ENCODE measurements at places on chromosomes 11 and 22.

DNA sequence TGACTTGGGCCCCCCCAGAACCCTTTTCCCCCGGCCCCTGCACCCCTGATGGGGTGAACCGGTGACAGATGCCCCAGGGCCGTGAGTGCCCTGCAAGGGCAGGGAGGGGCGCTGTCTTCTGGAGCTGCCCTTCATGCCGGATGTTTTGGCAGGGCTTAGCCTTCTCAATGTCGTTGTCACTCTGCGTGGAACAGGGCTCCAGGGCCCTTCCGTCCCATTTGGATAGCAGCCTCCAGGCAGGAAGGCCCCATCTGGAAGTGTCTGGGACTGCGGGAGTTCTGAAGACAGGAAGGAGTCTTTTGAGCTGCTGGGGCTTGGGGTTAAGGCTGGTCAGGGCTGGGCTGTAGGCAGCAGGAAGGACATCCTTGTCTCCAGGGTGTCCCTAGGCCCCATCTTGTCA, 4.6 kb downstream of the FRMD8 start:
- no peak for DNase-seq

DNA sequence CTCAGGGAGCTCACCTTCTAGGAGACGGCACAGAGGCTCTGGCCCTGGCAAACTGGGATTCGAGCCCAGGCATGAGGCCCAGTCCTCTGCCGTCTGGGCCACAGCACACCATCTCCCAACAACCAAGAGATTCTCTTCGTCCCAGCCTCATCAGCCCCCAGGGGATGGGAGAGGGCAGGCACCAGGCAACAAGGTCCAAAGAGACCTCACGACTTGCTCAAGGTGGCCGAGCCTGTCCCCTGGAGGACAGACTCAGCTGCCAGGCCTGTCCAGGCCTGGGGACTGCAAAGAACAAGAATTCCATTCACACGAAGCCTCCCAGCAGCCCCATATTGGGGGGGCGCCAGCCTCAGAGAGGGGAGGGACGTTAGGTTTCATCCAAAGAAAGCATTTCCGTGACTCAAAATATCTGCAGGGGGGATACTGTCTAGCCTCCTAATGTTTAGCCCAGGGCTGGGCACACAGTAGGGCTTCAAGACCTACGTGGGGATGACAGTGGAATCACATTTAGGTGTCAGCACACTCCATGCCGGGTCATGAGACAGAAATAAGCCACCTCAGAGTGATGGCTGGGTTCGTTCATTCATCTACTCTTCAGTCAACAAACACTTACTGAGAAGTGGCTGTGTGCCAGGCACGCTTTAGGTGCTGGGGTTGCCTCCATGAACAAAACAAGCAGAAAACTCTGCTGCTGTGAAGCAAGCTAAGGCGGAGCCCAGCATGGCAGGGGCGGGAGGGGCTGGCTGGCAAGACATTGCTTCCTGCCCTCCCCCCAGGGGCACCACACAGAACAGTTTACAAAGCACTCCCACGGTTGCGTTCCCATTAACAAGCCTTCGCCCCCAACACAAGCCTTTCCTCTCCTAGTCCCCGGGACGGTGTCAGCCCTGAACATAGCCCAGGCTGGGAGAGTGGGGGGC, 1.2 kb downstream of the CARNS1 start:
- DNase-seq, result peak; percentile 88

DNA sequence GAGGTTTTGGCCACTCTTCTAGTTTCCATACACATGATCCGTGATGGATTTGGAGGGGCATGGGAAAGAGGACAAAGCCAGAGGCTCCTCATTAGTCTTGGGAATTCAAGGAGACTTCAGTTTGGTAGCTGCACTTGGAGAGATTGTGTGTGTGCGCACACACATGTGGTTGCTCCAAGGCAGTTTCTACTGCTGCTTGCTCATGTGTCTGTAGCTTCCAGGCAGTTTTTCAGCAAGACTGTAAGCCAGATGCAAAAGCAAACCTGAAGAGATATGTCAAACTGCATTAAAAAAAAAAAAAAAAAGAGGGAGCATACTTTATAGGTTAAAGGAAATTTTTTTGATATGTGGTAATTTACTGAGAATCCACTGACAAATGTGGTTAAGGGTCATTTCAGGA, 95.7 kb downstream of the OSBP2 start:
- no peak for DNase-seq

- DNase-seq, result no peak
Measured at GRCh38 chr11:64794526-64794925, 8.5 kb downstream of the MAP4K2 start.

- no peak for DNase-seq
Measured at GRCh38 chr11:37916331-37916730, 1318.3 kb upstream of the RAG2 start.

- no peak for DNase-seq
Measured at GRCh38 chr22:37258753-37259401, 14.8 kb upstream of the RAC2 start.

DNA sequence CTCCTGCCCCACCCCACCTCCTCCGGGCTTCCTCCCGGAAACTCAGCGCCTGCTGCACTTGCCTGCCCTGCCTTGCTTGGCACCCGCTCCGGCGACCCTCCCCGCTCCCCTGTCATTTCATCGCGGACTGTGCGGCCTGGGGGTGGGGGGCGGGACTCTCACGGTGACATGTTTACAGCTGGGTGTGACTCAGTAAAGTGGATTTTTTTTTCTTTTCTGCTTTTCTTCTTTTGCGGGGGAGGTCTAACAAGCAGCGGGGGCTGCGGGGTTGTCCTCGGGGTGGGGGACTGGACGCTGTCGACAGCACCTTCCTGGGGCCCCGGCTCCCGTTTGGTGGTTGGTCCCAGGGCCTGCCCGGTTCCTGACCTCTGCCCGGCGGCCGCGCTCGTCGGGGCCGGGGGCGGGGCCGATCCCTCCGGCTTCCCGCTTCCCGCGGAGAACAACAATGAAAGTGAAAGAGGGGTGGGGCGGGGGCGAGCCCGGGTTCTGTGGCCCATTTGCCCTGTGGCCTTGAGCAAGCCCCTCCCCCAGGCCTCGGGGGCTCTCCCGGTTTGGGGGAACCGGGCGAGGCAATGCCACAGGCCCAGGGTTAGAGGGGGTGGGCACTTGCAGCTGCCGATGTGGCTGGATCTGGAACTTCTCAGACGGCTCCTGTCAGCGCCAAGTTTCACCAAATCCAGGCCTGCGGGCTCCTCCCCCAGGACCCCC, 975 bp upstream of the MDK start:
- DNase-seq, result peak; percentile 61

DNA sequence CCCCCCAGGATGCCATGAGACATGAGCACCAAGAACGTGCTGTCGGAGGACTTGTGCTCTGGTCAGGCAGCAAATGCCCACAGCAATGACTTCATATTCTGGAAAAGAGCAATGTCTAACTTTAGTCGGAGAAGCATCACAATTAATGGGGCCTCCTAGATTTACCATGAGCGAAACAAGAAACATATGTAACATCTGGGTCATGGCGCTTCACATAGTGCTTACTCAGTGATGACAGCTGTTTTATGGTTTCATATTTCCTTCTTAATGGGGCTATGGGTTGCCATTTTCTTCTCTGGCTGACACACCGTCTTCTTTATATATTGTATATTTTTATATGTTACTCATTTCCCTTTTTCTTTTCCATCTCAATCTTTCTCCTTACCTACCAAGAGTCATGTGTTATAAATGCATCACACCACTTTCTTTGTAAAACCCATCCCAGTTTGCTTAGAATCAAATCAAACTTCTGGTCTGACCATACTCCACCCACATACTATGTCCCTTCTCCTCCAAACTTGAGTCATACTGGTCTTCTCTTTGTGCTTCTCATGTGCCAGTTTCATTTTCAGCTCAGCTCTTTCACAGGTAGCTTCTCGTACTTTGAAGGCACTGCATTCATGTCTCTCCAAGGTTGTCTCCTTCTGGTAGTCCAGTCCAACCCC, 9.4 kb upstream of the CASP12 start:
- DNase-seq, result peak; percentile 26

DNA sequence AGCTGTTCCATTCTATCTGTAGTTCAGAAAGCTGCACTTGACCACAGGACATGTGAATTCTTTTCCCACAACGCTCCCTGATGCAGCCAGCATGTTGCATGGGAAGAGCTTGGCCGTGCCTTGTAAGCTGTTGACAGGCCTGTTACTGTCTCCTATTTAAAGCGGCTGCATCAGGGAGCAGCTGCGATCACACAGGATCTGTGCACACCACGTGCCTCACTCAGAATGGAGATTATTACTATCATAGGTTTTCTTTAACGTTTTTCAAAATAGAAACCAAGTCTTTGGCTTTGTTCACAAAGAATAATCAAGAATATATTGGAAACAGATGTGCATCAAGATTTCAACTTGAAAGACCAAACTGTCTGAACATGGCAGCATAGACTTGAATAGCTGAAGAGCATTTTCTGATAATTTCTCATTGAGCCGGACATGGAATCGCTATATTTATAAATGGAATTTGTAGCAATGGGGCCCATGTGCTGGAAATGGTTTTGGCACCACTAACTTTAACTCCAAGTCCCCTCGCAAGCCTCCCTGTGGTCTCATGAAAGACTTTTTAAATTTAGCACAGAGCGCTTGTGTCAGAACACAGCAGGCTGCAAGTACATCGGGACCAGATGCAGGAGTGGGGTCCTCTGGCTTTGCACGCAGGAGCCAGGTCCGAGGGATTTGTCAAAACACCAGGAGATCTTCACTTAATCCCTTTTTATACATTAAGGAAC, 40.8 kb upstream of the MYO18B start:
- DNase-seq, result no peak

- no peak for DNase-seq
Measured at GRCh38 chr22:25970999-25971811, 198.1 kb upstream of the SEZ6L start.

DNA sequence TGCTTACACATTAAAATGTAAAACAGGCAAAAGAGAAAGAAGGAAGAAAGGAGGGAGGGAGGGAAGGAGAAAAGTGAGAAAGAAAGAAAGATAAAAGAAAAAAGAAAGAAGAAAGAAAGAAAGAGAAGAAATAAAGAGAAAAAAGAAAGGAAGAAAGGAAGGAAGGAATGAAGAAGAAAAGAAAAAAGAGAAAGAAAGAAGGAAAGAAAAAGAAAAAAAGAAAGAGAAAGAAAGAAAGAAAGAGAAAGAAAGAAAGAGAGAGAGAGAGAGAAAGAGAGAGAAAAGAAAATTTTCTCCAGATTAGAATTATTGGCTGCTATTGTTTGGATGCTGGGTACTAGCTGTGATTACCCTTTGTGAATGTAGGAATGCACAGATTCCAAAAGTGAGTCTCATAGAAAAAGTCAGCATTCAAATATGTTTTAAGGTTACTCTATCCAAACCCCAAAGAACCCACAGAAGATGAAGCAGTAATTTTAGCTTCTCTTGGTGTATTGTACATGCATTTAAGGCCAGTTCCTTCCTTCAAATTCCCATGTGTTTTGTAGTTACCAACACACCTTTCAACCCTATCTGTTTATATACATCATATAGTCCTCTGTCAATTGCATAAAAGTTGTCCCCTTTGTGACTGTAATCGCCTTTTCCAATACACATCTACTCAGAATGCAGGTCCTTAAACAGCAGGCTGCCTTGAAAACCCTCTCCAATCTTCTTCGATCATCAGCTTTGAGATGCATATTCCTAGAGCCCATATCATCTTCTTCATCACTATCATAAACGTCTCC, 789 bp upstream of the FAM111A start:
- no peak for DNase-seq

DNA sequence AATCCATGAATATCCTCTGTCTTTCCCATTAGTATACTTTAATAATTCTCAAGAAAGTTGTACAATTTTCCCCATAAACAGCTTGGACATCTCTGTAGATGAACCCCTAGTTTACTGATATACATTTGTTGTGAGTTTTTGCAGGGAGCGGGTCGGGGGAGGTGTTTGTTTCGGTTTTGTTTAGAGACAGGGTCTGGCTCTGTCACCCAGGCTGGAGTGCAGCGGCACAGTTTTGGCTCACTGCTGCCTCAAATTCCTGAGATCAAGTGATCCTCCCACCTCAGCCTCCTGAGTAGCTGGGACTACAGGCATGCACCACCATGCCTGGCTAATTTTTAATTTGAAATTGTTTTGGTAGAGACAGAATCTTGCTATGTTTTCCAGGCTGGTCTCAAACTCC, 57.6 kb downstream of the IGLL5 start:
- DNase-seq, result no peak

GRCh38 chr11:14927146-14927545, 35.1 kb upstream of the CYP2R1 start:
- DNase-seq, result no peak

DNA sequence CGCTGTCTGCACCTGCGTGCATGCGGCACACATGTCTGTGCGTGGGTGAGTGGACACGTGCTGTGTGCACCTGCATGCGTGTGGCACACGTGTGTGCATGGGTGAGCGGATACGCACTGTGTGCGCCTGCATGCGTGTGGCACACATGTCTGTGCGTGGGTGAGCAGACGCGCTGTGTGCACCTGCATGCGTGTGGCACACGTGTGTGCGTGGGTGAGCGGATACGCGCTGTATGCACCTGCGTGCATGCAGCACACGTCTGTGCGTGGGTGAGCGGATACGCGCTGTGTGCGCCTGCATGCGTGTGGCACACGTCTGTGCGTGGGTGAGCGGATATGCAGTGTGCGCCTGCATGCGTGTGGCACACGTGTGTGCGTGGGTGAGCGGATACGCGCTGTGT, 27.1 kb upstream of the ACR start:
- DNase-seq, result no peak

- peak; percentile 14 for DNase-seq
Measured at GRCh38 chr11:75777461-75778110, 9.0 kb downstream of the DGAT2 start.

DNA sequence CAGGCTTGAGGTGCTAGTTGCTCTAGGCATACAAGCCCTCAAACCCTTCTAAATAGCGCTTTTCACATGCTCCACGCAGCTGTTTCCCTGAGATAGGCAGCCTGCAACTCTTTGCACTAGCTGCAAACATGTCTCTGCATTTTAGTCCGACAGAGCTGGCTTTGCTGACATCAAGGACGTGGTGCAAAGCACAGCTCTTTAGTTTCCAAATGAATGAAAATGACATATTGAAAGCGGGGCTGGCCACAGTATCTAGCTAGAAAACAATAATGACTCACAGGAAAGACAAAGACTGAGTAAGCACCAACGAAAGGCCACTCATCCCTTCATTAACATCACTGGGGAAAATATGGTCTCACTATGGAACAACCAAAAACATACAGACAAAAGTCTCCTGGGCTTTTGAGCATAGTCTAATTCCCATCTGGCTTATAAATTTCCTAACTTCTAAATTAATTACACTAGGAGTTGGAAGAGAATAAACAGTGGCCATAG, 15.3 kb upstream of the ZC3H12C start:
- no peak for DNase-seq
